Activated CD4-positive, alpha-beta memory T cell treated with anti-CD3 and anti-CD28 coated beads, Interleukin-2, amount 10 ng/mL, durations not matched to agents 7 days and 5 days (primary cell): ENCODE measurements at places on chromosomes 5 and 9. TPM values are rescaled to one million over a fixed set of nuclear protein-coding genes. Genes with fewer than 3 reads are reported as not detected.

DNM1 gene
- 0.40 TPM for total RNA-seq

SURF2 gene
- total RNA-seq, result 10.2 TPM

DNA sequence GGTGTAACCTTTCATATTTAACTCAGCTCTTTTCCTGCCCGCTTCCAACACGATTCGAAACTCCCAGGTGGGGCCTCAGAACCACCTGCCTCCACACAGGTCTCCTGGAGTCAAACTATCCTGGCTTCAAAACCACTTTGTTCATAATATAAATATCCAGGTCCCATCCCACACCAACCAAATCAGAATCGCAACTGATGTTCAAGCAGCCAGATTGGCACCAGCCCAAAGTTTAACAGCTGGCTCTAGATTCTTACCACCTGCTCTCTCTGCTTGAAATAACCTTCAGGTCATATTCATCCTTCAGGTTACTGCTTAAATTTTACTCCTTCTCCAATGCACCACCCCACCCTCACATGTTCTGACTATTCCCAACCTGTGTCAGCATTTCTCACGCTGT, 231.4 kb upstream of the TRPM3 start:
- no peak for DNase-seq

DNA sequence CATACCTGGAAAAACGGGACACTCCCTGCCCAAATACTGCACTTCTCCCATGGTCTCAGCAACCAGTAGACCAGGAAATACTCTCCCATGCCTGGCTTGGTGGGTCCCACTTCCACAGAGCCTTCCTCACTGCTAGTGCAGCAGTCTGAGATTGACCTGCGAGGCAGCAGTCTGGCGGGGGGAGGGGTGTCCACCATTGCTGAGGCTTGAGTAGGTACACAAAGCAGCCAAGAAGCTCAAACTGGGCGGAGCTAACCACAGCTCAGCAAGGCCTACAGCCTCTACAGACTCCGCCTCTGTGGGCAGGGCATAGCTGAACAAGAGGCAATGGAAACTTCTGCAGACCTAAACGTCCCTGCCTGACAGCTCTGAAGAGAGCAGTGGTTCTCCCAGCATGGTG, 191.5 kb upstream of the FTMT start:
- DNase-seq, result no peak

GRCh38 chr9:133103183-133103986, 17.7 kb downstream of the RALGDS start:
- peak; percentile 58 for DNase-seq
